Activated CD8-positive, alpha-beta memory T cell treated with anti-CD3 and anti-CD28 coated beads, Interleukin-2, amount 50 U/mL, for 48 hours (primary cell): ENCODE measurements at places on chromosomes 6 and 20.

DNA sequence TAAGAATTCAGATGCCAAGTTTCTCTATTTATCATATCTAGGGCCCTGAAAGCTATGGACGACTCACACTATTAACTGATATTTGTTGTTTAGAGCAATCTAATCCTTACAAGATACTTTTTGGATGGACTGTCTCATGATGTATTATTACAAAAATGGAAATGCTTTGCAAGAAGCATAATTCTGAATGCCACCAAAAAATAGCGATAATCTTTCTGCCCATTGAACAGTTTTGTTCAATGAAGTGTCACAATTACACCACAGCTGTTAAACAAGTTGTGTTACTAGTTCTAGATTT is 460.4 kb upstream of the JARID2 start:
- no peak for DNase-seq

DNA sequence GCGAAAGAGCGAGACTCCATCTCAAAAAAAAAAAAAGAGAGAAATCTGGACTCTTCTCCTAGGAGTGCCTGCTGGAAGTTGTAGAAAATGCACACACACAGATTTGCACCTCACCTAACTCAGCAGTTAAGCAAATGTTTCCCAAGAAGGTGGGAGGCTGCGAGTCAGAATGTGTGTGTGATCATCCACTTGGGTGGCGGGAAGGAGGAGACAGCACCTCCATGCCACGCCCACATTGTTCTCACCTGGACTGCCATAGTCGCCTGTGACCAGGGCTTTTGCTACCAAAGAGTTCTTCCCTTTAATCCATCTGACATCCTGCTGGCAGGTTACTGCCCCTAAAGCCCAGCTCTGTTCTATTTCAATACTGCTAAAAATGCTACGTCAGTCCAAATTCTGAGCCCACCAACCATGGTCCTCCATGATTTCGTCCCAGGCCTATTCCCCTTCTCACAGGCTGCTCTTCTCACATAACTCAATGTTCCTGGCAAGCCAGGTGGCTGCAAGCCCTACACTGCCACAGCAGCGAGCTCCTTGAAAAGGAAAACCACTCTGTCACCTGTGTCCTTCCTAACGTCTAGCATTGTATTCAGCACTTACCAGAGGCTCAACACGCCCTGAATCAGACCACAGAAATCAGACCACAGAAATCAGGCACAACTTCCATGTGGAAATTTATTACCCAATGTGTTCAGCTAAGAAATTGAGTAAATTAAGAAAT is 77.5 kb downstream of the PSMG4 start:
- no peak for DNase-seq

DNA sequence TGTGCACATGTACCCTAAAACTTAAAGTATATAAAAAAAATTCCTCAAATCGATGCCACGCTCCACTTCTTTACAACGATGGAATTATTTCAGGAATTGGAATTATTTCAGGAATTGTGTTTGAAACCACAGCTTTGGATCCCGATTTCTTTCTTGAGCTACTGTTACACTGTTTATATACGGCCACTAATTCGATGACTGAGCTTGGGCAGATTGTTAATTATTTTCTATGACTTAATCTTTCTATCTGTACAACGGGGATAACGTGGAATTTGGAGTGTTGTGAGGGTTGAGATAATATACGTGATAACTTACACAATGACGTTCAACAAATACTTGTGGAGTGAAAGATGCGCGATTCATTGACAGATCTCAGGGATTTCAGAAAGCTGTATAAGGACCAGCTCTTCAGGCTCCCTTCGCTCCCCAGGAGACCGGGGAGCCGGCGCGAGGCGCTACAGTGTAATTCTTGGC is 171.3 kb downstream of the SLC16A10 start:
- no peak for DNase-seq

DNA sequence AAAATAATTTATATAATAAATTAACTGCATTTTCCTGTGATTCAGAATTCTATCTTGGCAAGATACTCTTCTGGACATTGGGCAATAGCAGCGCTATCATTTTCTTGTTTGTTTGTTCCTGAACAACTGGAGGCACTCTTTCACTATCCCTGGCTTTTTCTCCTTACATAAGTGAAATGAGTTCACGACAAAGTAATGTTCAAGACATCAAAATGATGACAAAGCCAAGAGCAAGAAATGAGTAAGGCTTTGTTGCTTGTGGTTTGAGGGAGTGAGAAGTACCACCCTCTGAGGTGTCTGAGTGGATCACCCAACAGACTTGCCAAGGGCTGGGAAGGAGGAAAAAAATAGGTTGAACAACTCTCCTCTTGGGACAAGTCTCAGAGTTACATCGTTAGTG is 466.6 kb upstream of the JAG1 start:
- DNase-seq: no peak

GRCh38 chr6:170180671-170181337 is 110.1 kb downstream of the DLL1 start:
- DNase-seq: no peak

- DNase-seq: no peak
These were observed 37.1 kb downstream of the CDH22 start for GRCh38 chr20:46270977-46271744.
